ENCODE measurements at places on chromosomes 4 and X. TPM values are rescaled to one million over a fixed set of nuclear protein-coding genes. Genes with fewer than 3 reads are reported as not detected.

DNA sequence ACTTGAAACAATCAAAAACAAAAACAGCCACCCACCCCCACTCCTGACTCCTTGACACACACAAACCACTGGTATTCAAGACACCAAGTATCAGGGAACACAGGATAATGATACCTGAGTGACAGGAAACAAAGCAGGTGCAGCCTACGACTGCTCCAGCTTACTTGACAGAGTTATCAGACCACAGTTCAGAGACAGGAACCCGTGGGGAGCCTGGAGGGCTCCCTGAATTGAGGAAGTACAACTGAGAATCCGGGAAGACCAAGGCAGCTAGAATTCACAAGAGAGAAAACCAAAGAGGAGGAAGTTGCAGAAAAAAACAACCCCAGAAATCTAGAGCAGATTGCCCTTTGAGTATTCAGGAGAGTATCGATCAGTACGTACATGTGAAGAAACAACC lies 20.5 kb downstream of the COMMD8 start:
- no peaks in the 10 kb centered on the region for H3K4me1 ChIP-seq
- no peak overlapping the region for H3K4me3 ChIP-seq
- no peaks in the 10 kb centered on the region for H3K36me3 ChIP-seq
- DNase-seq, result no peak

The ADGRL3 gene
- under 0.01 TPM for polyA plus RNA-seq

- H3K4me1 ChIP-seq, result no peaks in the 10 kb centered on the region
- no peaks in the 10 kb centered on the region for H3K27me3 ChIP-seq
- no peaks in the 10 kb centered on the region for H3K36me3 ChIP-seq
Measured at GRCh38 chrX:74187211-74187610, 116.8 kb upstream of the ZCCHC13 start.

The XAGE3 gene
- polyA plus RNA-seq, result not detected

The UGT2B11 gene
- polyA plus RNA-seq, result 0.09 TPM

DNA sequence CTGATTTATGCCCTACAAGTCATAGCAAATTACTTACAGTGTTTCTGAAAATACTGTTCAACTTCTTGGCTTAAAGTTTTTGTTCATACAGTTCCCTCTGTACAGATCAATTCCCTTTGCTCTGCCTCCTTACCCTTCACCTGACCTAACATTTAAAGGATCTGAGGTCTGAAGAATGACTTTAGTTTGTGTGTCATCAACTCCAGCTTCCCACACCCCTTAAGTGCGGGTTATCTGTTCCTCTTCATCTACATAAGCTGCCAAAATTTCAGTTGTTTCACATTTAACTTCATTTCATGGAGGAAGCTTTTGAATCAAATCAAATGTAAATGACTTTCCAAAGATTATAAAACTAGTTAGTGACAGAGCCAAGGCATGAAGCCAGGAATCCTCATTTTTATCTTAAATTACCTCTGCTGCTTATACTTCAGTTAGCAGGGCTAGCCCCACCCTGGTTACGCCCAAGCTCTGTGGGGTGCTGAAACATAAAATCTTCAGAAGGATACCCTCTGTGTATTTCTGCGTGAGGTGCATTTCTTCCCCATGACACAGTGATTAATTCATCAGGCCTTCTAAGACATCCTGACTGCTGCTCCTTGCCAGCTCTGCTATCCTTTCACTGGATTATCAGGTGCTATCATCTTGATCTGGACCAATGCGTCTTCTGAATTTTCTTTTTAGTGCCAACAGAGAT lies 16.5 kb downstream of the CXCL1 start:
- H3K4me3 ChIP-seq, result no peak overlapping the region
- no peaks in the 10 kb centered on the region for H3K4me1 ChIP-seq
- H3K27me3 ChIP-seq, result no peaks in the 10 kb centered on the region
- H3K36me3 ChIP-seq, result no peaks in the 10 kb centered on the region
- no peak overlapping the region for H3K27ac ChIP-seq

GRCh38 chr4:93433840-93434239 lies 394.7 kb upstream of the ATOH1 start:
- H3K36me3 ChIP-seq, result no peaks in the 10 kb centered on the region
- H3K27ac ChIP-seq, result no peak overlapping the region
- no peaks in the 10 kb centered on the region for H3K4me1 ChIP-seq
- H3K4me3 ChIP-seq, result no peak overlapping the region
- no peaks in the 10 kb centered on the region for H3K27me3 ChIP-seq

The SH3BGRL gene
- 69.6 TPM for polyA plus RNA-seq

DNA sequence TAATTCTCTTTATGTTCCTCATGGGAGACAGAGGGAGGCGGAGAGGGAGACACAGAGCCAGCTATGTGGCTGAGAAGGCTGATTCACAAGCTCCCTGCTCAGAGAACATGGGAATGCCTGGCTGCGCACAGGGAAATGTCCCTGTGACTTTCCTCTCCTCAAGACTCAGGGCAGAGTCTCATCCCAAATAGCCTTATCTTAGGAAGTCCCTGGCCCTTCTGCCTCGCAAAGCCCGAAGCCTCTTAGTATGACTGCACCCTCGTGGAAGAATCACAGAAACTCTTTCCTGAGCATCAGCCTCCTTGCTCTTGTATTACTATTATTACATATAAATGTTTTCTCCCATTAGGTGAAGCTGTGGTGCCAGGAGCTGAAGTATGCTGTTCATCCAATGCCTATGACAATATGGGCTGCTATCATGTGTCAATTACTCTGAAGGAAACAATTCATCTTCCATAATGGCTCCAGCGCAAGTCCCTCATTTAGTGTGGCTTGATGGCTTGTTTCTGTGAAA lies 230.5 kb downstream of the MGST2 start:
- H3K27me3 ChIP-seq, result no peaks in the 10 kb centered on the region
- no peaks in the 10 kb centered on the region for H3K36me3 ChIP-seq
- no peak overlapping the region for H3K4me3 ChIP-seq
- H3K4me1 ChIP-seq, result peaks cover 3% of the 10 kb centered on the region
- DNase-seq, result no peak

GRCh38 chr4:40515398-40516293 lies 114.0 kb downstream of the RBM47 start:
- DNase-seq, result peak; percentile 95
- peak overlapping the region; percentile 98 for H3K27ac ChIP-seq
- no peaks in the 10 kb centered on the region for H3K27me3 ChIP-seq
- H3K36me3 ChIP-seq, result no peaks in the 10 kb centered on the region
- H3K4me3 ChIP-seq, result peak overlapping the region; percentile 35

DNA sequence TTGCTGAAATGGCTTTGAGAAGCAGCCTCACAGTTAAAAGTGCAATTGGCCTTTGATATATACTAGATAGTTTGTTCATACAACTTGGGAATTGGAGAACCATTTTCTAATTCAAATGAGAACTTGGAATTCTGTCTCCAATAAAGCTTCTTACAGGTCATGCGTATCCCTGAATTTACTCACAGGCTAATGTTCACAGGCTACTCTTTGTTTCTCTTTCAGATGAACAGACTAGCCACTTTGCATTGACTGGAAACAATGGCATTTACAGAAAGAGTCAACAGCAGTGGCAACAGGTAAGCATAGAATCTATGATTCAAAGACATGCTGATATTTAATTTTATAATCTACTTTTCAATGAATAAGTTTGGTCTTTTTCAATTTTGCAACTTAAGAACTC lies 13.5 kb downstream of the AFF1 start:
- H3K4me3 ChIP-seq, result no peak overlapping the region
- no peaks in the 10 kb centered on the region for H3K27me3 ChIP-seq
- no peak overlapping the region for H3K27ac ChIP-seq
- H3K36me3 ChIP-seq, result peaks cover 4% of the 10 kb centered on the region
- DNase-seq, result no peak

- peaks cover 45% of the 10 kb centered on the region for H3K27me3 ChIP-seq
- peaks cover 5% of the 10 kb centered on the region for H3K4me1 ChIP-seq
- peak overlapping the region; percentile 70 for H3K4me3 ChIP-seq
- no peak overlapping the region for H3K27ac ChIP-seq
- peaks cover 3% of the 10 kb centered on the region for H3K36me3 ChIP-seq
- peak; percentile 54 for DNase-seq
Measured at GRCh38 chr4:2042204-2042946, 16.8 kb upstream of the NAT8L start.

DNA sequence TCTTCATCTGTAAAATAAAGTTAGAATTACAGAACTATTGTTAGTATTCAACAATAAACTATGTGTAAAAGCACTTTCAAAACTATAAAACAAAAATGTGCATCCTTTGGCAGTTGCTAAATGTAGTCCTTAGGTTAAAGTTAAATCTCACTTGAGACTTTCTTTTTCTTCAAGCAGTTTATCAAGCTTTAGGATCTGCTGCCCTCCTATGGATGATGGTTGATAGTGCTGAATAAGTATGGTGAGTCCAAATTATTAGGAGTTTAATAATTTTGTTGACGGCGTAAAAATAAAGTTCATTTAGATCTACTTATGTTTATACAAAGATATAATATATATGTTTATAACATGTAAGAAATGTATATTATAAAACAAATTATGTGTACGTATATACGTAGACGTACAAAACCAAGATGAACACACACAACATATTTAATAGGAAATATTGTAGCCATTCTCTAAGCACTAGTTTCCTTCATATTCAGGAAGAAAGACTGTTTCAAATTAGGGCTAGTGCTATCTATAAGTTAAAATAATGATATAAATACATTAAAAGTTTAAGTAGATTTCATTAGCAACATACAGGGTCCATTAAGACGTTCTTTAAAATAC lies 22.3 kb downstream of the UGT2A2 start:
- H3K36me3 ChIP-seq, result no peaks in the 10 kb centered on the region
- peak; percentile 68 for DNase-seq
- no peaks in the 10 kb centered on the region for H3K27me3 ChIP-seq

DNA sequence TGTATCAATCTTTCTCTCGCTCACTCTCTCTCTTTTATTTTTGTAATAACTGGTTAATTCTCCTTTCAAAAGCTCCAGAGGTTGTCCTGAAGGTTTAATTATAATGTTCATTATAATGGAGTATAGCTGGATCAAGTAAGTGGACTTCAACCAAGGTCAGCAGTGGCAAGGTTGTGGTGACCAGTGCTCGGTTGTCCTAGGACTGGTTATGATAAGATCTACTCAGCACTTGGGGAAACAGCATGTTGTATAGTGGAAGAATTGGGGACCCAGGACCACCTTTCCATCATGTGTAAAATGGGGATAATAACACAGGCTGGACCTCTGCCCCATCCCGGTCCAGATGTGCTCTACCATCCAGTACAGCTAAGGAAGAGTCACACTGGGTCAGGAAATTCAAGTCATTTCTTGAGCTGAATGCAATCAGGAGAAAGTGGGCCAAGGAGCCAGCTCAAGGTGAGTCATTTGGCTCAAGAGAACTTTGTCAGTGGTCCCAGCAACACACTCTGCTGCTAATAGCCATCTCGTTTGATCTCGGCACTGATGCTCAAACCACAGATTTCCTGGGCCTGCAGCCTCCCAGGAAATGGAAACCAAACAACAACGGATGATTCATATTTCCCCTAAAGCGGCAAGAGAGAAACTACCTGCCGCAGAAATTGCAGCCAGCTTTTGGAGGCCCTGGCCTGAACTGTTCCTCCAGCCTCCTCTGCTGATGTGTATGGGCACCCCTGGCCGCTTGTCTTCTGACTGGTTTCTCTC lies 123.6 kb upstream of the RBPJ start:
- no peak for DNase-seq
- no peaks in the 10 kb centered on the region for H3K36me3 ChIP-seq

DNA sequence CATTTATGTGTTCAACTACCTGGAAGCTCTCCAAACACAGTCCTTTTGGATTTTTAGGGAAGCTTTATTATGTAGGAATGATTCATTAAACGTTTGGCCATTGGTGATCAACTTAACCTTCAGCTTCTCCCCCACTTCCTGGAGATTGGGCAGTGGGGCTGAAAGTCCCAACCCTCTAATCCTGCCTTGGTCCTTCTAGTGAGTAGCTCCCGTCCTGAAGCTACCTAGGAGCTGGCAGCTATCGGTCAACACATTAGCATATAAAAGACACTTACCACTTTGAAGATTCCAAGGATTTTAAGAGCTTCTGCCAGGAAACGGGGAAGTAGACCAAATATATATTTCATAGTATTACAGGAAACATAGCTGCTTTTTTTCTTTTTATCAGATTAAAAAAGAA lies 69.7 kb downstream of the MCUB start:
- no peak overlapping the region for H3K4me3 ChIP-seq
- H3K36me3 ChIP-seq, result no peaks in the 10 kb centered on the region
- no peak for DNase-seq

DNA sequence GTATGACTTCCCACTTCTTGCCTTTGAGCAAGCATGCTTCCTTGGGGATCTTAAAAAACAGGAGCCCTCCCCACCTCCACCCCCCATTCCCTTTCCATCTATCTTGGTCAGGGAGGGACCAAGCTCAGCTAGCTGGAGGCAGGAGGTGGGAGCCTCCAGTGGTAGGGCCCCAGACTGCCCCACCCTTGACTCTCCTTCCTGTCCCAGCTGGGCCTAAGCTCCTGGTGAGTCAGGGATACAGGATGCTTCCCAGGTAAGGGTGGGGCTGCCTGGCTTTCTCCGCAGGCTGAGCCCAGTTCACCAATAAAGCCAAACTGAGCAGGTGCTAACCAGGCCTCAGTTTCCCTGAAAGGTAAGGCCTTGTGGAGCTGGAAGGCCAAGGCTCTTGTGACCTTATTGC lies 15.2 kb downstream of the EFNB1 start:
- H3K4me1 ChIP-seq, result no peaks in the 10 kb centered on the region
- no peaks in the 10 kb centered on the region for H3K27me3 ChIP-seq
- H3K4me3 ChIP-seq, result no peak overlapping the region
- no peak overlapping the region for H3K27ac ChIP-seq
- H3K36me3 ChIP-seq, result peaks cover 6% of the 10 kb centered on the region

The XK gene
- polyA plus RNA-seq, result 8.9 TPM

The OSTC gene
- polyA plus RNA-seq, result 117 TPM

DNA sequence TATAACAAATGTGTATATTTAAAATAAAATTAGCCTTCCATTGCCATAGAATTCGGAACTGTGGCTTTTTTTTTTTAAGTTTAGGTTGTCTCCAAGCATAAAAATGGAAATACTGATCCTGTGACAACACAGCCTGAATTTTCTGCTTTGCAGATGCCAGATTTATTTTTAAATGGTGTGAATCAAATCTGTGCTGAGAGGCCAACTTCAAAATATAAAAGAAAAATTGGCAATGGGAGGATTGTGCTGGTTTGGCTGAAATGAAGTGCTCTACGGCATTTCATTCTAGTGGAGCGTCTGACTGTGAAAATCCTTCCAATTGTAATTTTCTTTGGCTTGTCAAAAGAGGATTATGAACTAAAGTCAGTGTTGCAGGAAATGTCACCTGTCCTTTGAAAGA lies 580.3 kb upstream of the ZFP42 start:
- no peak overlapping the region for H3K27ac ChIP-seq
- no peaks in the 10 kb centered on the region for H3K4me1 ChIP-seq
- no peaks in the 10 kb centered on the region for H3K36me3 ChIP-seq
- H3K27me3 ChIP-seq, result no peaks in the 10 kb centered on the region
- DNase-seq, result no peak
